ENCODE measurements at places on chromosomes 5 and 9.

GRCh38 chr5:74337984-74338310 lies 302.6 kb downstream of the ENC1 start:
- no peak for DNase-seq

DNA sequence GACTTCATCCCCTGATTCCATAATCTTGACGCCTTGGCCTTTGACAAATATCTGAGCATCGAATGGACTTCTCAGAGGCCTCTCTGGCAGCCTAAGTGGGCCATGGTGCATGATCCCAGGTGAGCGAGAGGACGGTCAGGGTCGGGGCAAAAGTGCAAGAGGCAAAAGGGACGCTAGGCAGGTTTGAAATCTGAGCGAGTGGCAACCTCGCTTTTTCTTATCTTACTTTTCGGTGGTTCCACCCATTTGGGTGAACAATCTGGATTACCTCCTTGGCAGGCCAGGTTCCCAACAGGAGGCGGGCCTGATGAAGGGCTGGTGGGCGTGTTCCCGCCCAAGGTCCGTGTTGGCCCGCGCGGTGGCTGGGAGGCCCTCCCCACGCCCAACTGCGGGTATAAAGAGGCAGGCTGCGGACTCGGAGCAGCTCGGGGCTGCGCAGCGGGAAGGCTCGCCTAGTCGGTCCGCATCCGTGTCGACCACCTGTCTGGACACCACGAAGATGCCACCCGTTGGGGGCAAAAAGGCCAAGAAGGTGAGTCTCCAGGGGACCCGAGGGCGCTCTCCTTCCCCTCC lies at the start of gene BHMT:
BHMT (plus strand) TSS at position 423 of the 573 bp plus-strand sequence; CDS start at position 500, 77 bp downstream.
- DNase-seq = no peak

DNA sequence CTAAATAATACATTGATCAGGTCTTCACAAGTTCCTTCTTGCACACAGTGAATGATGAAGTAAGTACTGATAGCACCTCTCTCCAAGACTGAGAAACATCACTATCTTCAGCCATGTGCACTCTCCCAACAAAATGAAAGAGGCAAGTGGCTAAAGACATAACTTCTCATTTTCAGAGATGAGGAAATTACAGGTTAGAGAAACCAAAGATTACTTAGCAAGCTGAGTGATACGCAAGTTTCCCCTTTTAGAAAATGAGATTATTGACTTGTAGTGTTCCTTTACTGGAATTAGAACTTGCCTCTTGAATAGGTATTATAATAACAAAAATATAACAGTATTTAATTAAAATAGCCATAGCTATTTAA lies 21.6 kb downstream of the CEMIP2 start:
- DNase-seq = peak; percentile 71

GRCh38 chr9:35910613-35911359 lies 1.5 kb downstream of the SPAAR start:
- peak; percentile 33 for DNase-seq

- no peak for DNase-seq
These were observed 1013.1 kb downstream of the NR2F1-AS1 start for GRCh38 chr5:92567831-92568450.

GRCh38 chr5:9858043-9858442 lies 227.9 kb upstream of the TAS2R1 start:
- no peak for DNase-seq

GRCh38 chr9:98391867-98392266 lies 136.4 kb upstream of the TBC1D2 start:
- no peak for DNase-seq

DNA sequence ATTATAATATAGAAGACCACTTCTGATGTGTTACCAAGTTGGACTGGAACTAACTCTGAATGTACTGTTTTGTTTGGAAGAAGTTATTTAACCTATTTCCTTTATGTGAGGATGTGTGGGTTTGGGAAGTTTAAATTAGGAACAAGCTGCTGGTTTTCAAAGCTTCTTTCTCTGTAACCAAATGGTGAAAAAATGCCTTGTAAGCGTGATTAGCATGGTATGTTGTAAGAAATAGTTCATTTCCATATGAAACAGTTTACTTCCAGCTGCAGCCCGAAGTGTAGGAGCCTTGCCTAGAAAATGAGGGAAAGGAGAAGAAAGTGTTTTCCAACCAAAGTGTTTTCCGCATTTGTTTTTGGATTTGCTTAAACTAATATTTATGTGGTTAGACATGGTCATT lies 36.0 kb downstream of the TTC1 start:
- peak; percentile 59 for DNase-seq

DNA sequence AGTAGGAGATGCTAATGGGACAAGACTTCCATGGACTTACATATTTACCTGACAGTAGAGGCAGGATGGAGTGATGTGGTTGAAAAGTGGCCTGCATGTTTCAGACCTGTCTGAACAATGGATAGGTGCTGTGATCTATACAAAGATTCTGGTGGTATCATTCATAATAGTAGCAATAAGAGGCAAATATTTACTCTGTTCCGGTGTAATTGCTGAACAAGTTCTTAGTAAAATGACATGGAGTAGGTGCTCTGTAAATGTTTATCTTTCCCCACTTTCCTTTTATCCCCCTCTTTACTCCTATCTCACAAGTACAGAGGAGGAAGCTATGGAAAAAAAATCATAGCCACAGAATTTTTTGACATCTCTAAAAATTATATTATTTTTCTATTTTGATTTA lies 159.0 kb upstream of the SLC12A2 start:
- no peak for DNase-seq
